ENCODE measurements at places on chromosomes 5 and 9. TPM values are rescaled to one million over a fixed set of nuclear protein-coding genes. Genes with fewer than 3 reads are reported as not detected.

Gene PHF24
- 0.62 TPM for total RNA-seq

- no peaks in the 10 kb centered on the region for H3K4me1 ChIP-seq
- H3K27me3 ChIP-seq, result peaks cover 81% of the 10 kb centered on the region
- DNase-seq, result peak; percentile 89
These were observed 7.3 kb downstream of the EGFLAM start for GRCh38 chr5:38265546-38266179.

GRCh38 chr5:113223315-113223714 is 211.5 kb downstream of the TSSK1B start:
- peaks cover 46% of the 10 kb centered on the region for H3K4me1 ChIP-seq
- no peak overlapping the region for H3K27ac ChIP-seq
- H3K36me3 ChIP-seq, result no peaks in the 10 kb centered on the region

- H3K4me1 ChIP-seq, result no peaks in the 10 kb centered on the region
- no peak for DNase-seq
- no peaks in the 10 kb centered on the region for H3K27me3 ChIP-seq
- no peak overlapping the region for H3K4me3 ChIP-seq
- no peak overlapping the region for H3K27ac ChIP-seq
- H3K36me3 ChIP-seq, result no peaks in the 10 kb centered on the region
These were observed 380.1 kb downstream of the IRX2 start for GRCh38 chr5:2371419-2371710.

DNA sequence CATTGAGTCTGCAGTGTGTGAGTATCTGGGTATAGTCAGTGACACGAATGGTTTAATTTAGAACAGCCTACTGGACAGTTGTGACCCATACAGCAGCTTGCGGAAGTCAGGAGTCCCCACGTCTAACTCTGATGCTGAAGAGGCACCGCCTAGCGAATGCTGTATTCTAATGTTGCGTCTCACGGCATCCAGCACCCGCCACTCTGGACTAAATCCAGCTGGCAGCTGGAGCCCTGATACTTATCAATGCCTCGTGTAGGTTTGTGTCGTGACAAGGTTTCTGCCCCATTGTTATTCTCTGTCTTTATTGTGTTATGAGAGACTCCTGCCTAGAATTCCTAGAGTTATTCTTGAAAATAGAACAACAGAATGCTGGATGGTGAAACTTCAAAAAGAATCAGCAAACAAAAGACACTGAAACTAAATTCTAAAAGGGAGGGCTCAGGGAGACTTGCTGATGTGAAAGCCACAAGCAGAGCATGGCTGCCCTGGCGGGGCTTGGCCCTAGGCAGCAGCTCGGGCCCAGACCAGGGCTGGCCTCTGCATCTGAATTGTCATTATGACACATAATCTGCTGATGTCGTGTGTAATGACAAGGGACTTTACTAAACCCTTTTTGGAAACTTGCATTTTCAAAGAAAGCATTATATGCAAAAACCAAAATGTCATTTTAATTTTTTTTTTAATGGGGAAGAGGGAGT is 123.5 kb upstream of the ICE1 start:
- no peak for DNase-seq
- H3K4me1 ChIP-seq, result peaks cover 28% of the 10 kb centered on the region
- H3K27ac ChIP-seq, result peak overlapping the region; percentile 32
- H3K4me3 ChIP-seq, result no peak overlapping the region

DNA sequence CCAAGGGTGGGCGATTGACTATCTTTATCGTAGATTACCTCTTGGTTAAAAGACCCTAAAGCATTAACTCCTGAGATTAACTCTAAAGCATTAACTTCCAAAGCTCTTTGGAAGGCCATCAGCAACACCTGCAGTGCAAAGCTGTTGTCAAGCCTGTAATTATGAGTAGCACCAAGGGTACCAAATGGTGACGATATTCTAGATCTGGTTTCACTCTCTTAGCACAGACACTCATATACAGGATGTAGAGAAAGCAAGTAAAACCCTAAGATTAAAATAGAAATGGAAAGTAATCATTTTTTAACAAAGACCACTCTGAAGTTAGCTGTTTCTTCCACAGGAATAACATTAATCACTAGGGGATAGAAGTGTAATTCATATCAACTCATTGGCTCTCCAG is 29.9 kb upstream of the TNFSF8 start:
- H3K36me3 ChIP-seq, result peaks cover 9% of the 10 kb centered on the region
- no peak overlapping the region for H3K27ac ChIP-seq
- no peak overlapping the region for H3K4me3 ChIP-seq
- H3K27me3 ChIP-seq, result no peaks in the 10 kb centered on the region
- no peaks in the 10 kb centered on the region for H3K4me1 ChIP-seq

DNA sequence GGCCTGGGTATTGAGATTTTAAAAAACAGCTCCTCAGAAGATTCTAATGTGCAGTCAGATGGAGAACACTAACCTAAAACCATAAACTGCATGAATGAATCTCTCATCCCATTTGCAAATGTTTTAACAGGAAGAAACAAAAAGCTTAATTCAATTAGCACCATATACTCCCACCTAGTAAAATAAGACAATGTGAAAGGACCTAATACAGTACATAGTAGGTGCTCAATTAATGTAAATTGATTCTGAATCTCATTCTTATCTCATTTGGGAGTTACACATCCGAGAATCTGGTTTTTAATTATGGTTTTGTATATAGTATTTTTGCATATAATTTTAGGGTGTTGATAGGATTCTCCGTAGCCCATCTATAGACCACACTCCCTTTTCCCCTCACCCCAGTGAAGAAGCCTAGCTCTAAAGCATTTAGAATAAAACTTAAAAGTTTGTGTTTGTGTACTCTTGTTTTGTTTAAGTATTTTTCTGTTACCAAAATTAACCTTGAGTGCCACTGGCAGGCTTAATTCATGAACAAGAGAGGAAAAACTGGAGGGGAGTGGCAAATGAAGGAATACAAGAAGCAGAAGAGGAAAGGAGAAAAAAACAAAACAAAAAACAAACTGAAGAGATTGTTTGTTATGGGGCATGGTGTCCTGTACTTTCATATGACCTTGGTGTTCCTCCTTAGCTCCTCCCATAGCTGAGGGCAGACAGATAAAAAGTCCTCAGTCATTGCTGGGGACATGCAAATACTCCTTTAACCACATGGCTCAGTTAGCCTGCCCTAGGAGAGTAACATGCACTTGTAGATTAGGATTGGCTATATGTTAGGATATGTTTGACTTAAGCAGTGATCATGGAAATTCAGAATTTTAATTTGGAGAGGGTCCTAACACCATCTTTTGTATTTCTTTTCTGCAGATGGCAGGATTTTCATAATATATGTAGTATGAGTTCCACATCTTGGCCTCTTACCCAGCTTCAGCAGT is 1.2 kb downstream of the RNF14 start:
- H3K4me3 ChIP-seq, result peak overlapping the region; percentile 96
- H3K27me3 ChIP-seq, result no peaks in the 10 kb centered on the region
- H3K36me3 ChIP-seq, result peaks cover 10% of the 10 kb centered on the region
- no peak for DNase-seq

DNA sequence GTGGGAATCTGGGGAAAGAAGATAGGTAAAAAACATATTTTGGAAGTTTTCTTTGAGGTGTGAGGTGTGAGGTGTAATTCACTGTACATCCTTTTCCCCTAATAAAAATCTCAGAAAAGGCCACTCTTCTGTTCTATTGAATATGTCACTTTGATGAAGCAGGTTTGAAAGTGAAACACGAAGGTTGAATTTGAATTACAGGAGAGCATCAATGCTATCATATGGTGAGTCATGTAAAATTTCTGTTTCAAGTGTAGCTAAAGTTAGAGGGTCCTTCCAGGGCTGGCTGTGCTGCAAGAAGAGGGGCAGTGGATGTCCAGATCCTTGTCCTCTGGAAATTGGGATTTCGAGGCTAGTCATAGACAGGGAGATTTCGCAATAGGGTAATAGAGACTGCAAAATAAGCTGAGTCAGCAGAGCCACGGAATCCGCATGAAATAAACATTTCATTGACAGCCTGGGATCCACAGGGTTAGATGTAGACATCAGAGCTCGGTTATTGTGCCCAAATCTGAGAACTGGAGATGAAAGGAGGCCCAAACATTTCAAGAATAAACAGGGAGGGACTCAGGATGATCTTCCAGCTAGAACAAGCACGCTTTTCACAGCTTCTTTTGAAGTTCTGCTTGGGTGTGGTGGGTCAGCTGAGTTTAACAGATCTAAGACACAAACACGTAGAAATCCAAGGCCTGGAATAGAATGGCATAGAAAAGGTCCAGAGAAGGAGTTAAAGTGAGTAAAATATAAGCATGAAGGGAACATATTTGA is 194.4 kb upstream of the CDKN2B start:
- no peaks in the 10 kb centered on the region for H3K27me3 ChIP-seq
- no peak overlapping the region for H3K27ac ChIP-seq

GRCh38 chr5:137313526-137314175 is 185.5 kb downstream of the SPOCK1 start:
- H3K36me3 ChIP-seq, result no peaks in the 10 kb centered on the region
- H3K27ac ChIP-seq, result no peak overlapping the region
- no peak overlapping the region for H3K4me3 ChIP-seq
- H3K27me3 ChIP-seq, result peaks cover 68% of the 10 kb centered on the region
- no peak for DNase-seq
- H3K4me1 ChIP-seq, result no peaks in the 10 kb centered on the region

- H3K4me1 ChIP-seq, result no peaks in the 10 kb centered on the region
- H3K27ac ChIP-seq, result no peak overlapping the region
- peaks cover 2% of the 10 kb centered on the region for H3K36me3 ChIP-seq
- no peak overlapping the region for H3K4me3 ChIP-seq
These were observed 161.5 kb upstream of the TRIM32 start for GRCh38 chr9:116525611-116526010.

GRCh38 chr9:131505012-131505411 is 2.3 kb downstream of the POMT1 start:
- peaks cover 15% of the 10 kb centered on the region for H3K4me1 ChIP-seq
- H3K4me3 ChIP-seq, result peak overlapping the region; percentile 95
- no peak for DNase-seq
- H3K36me3 ChIP-seq, result peaks cover 9% of the 10 kb centered on the region
- no peaks in the 10 kb centered on the region for H3K27me3 ChIP-seq

DNA sequence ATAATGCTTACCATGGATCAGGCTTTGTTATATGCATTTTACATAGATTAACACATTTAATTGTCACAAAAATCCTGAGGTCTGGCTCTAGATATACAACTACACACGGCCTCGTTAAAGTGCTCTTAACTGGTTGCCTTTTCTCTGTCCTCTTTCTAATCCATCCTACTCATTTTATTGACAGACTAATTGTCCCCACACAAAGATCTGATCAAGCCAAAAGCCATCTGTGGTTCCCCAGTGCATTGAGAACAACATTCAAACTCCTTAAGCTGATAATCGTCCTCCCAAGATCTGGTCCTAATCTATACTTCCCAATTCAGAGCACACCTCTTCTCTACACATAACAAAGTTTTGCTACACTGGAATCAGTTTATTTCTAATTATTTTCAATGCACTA is 23.9 kb upstream of the PPP2R2B start:
- no peak for DNase-seq
- H3K4me3 ChIP-seq, result no peak overlapping the region
- peaks cover under 1% of the 10 kb centered on the region for H3K36me3 ChIP-seq
- H3K4me1 ChIP-seq, result no peaks in the 10 kb centered on the region
- H3K27ac ChIP-seq, result no peak overlapping the region

DNA sequence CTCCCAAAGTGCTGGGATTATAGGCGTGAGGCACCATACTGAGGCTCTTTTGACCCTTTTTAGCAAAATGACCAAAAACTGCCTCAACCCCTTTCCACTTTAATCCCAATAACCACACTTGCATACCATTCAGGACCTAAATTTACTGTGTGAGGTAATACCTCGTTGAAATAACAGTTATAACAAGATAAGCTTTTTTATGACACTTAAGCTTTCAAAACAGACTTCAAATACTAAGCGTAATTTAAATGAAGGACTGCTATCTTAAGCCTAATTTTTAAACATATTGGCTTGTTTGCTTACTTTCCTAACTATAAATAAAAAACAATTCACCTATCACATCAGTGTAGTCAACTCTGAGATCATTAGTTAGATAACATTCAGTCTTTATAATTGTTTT is 37.8 kb downstream of the PWWP2A start:
- no peak overlapping the region for H3K27ac ChIP-seq
- peaks cover 48% of the 10 kb centered on the region for H3K4me1 ChIP-seq
- DNase-seq, result no peak
- no peaks in the 10 kb centered on the region for H3K27me3 ChIP-seq
- H3K4me3 ChIP-seq, result no peak overlapping the region

All from mesothelial cell of epicardium (in vitro differentiated cells).